ENCODE measurements at places on chromosomes 13 and 19.

DNA sequence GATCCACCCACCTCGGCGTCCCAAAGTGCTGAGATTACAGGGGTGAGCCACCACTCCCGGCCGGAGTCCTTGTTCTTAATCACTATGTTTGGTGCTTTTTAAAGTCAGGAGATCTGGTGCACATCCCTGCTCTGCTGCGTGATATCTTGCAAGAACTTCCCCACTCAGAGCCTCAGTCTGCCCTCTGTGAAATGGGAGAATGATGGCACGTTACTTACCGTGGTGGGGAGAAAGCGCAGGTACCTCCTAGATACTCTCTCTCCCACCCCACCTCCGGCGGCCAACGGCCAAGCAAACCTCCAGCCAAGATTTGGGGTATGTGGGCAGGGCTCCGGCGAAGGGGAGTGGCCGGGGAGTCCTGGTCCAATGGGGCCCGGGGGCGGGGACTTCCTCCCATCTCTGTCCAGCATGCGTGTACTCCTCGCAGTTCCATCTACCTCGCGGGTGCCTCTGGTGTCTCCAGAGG, at the start of gene RYR1:
Gene RYR1 (plus strand): TSS at position 424 of the 466 bp plus-strand sequence. CDS start 139 bp downstream, outside the sequence.
- DNase-seq: no peak

GRCh38 chr19:13827656-13828055, 32.4 kb downstream of the ZSWIM4 start:
- DNase-seq: no peak

GRCh38 chr13:48316826-48317510, 13.4 kb downstream of the RB1 start:
- DNase-seq: no peak

DNA sequence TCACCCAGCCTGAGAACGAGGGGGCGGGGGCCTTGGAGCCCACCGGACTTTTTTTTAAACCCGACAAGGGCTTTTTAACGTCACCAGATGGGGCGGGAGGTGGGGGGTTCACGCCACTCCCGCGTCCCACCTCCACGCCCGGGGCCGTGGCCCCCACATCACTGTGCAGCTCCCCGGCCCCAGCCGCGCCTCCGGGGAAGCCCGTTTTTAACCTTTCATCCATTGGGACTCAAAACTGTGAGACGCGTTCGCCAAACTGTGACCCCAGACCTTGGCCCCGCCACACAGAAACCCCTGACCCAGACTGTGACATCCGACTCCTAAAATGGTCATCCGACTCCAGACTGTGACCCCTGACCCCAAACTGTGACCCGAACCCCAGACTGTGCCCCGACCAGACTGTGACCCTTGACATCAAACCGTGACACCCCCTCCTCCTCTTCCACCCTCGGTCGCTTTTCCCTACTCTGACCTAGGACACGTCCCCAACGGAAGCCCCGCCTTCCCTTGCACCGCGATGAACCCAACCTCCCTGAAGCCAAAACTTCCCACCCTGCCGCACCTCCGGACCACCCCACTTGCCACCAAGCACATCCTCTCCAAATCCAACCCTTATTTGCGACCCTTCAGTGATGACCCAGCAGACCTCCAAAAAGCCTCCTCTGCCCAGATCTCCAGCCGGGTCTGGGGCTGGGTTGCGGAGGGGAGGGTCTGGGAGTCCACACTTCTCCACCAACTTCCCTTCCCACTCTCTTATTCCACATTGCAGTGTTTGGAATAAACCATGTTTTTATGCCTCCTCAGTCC, 1.5 kb upstream of the GRWD1 start:
- no peak for DNase-seq

DNA sequence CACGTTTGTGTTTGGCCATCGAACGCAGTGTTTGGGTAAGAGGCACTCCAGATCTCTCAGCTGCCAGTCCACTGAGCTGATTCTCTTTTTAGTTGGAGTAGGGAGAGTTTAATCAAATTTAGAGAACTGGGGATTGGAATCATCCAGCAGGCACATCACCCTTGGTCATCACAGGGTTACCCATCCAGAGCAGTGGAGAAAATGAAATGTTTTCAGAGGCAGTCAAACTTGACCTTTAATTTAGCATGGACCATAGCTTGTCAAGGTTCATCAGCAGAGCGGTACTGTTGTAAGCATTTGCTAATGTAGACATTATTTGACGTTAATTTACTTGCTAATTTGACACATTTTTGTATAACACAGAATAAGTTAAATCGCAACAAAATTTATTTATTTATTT, 18.4 kb upstream of the FRY start:
- no peak for DNase-seq

GRCh38 chr19:17831419-17831888, 10.1 kb upstream of the INSL3 start:
- no peak for DNase-seq

GRCh38 chr13:24005755-24006281, 108.5 kb upstream of the C1QTNF9B start:
- DNase-seq: no peak

- no peak for DNase-seq
Observed at GRCh38 chr13:80037505-80037888, 303.4 kb downstream of the SPRY2 start.

GRCh38 chr13:59728896-59729545, 434.7 kb downstream of the DIAPH3 start:
- no peak for DNase-seq

Data from substantia nigra (tissue), 51 donors.